Naive thymus-derived CD8-positive, alpha-beta T cell (primary cell): ENCODE measurements at places on chromosomes 12 and 14.

DNA sequence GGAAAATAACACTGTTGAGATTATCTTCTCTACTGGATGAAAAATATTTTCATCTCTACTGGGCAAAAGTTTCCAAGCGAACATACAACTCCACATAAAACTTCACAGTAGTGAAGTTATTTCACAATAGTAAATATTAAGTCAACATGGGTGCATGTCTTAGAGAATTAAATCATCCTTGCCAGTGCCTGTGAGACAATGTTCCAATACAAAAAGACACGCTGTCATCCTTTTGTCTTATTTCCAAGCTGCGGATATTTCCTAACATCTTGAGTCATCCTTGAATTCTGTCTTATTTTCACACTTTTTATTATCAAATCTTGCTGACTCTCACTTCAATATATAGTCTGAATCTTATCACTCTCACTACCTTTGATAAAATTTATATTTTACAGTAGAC is 142.9 kb upstream of the KITLG start:
- DNase-seq, result no peak

GRCh38 chr14:93011650-93012325 is 88.8 kb downstream of the CHGA start:
- DNase-seq, result no peak

- no peak for DNase-seq
Measured at GRCh38 chr12:54996205-54996604, 11.6 kb upstream of the TESPA1 start.

GRCh38 chr14:69483765-69484443 is 624 bp upstream of the PLEKHD1 start:
- DNase-seq, result no peak

DNA sequence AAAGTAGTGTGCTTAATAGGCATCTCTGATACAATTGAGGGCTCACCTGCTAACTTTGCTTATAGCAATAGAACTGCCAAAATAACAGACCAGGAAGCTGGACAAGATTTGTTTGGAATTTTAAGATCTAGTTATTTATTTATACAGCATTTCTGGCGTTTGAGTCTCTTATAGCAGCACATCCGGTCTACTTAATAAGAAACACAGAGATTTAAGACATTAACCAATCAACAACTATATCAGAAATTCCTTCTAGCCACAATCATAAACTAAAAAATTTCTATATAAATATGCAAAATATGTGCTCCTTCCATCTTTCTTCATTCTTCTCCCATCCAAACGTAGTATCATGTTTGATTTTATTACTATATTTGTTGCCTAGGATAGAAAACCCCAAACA is 2.6 kb downstream of the RTN1 start:
- no peak for DNase-seq

DNA sequence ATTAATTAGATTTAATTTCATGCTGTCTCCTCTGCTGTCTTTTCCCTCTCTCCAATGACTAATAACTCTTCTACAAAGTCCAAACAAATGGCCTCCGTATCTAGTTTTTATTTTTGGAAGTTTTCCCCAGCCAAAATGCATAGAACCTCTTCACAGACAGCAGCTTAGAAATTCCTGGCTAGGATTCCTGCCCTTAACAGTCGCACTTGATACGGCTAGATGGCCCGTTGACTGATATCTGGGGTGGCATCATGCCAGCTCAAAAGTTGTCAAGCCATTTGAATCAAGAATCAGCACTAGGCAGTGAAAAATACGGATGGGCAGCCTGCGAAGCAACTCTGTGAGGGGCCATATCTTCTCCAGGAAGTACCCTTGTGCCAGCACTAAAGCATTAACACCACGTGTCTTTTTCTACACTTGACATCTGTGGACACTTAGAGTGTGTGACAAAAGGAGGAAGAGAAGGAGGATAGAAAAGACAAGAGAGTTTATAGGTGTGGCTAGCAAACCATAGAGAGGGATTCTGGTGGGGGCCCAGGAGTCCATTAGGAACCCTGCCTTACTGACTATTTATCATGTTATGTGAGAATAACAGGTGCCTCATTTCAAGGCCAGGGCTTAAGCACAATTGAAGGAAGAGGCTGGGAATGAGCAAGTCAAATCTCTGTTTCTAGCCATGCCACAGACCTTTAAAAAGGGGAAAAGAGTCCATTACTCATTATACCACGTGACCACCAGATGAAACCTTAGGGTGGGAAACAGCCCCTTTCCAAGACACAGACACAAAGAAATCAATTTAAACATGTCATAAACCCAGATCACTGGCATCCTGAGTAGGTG is 39.2 kb upstream of the KRR1 start:
- no peak for DNase-seq

DNA sequence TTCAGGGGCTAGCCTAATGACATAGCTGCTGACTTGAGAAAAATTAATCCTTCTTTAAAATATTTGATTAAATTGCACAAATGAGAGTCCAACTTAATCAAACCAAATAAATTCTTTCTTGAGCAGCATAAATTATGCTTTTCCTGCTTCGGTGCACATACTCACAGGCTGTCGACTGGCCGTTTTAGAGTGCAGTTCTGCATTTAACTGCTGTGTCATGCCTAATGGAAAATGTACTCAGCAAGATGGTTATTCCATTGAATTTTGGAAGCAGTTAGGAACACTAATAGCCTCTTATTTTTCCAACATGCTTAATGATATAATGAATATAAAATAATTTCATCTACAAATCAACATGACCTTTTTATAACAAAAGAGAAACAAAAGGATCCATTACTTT is 266.1 kb upstream of the LRIG3 start:
- DNase-seq, result no peak

DNA sequence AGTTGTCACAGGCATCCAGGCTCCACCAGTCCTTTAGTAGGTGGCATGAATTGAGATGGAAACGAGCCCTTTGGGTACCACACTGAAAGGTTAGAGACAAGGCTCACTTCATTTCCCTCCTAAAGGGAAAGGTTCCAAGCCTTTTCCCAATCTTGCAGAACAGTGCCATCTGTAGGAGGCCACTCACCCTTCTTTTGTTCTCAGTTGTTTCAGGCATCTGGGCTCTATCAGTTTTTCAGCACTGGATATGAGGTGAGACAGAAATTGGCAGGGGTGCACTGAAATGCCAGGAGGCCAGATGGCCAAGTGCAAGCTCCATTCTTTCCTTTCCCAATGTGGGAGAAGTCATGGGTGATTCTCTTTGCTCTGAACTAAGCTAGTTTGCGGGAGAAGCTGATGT is 15.2 kb downstream of the FBXO33 start:
- DNase-seq, result no peak
